ENCODE measurements at places on chromosomes 6 and 20.

DNA sequence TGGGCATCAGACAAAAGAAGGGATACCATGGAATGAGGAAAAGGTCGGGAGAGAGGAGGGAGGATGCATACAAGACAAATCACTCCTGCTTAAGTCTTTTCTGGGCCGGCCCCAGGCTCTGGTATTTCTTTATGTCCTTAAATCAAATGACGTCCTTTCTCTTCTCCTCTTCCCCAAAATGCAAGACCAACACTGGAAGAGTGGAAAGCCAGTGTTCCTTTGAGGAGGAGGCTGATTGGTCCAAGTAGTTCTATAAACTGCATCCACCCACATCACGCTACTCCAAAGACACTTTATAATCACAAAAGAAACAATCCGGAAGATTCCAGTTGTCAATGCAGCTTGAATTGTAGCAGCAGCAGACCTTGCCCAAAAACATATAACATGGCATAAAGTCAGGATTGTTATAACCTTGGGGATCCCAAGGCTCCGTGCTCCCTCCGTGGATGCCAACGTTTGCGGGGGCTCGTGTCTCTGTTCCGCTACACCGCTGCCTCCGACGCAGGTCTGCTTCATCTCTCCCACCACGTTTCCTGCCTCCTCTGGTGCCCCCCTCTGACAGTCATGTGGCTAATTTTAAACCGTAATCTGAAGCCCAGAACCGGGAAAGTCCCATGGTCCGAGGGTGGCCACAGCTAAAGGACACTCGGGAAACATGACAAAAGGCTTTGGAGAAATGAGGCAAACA lies 47.1 kb downstream of the MCUR1 start:
- peak; percentile 9 for DNase-seq

- no peak for DNase-seq
Measured at GRCh38 chr6:108651340-108652227, 90.9 kb downstream of the FOXO3 start.

DNA sequence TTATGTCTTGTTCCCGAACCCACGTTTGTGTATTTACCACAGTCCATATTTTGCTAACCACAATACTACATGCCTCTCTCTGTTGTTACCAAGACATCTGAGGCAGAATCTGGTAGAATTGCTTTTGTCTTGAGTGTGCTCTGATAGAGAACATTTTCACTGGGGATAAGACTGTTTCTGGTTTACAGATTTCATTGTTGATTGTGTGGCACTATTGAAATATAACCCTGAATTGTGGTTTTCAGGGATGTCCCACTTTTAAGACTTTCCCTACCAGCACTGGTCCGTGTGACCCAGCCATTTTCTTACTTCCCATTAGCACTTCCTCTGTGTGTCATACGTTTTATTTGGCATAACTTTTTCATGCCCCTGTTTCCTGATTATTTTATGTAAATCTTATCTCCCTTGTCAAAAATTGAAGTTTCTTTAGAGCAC lies 12.2 kb downstream of the NCOA7 start:
- DNase-seq: no peak

GRCh38 chr6:15303162-15303919 lies 57.5 kb downstream of the JARID2 start:
- no peak for DNase-seq

- DNase-seq: no peak
Measured at GRCh38 chr20:13862245-13862644, 77.4 kb downstream of the NDUFAF5 start.

DNA sequence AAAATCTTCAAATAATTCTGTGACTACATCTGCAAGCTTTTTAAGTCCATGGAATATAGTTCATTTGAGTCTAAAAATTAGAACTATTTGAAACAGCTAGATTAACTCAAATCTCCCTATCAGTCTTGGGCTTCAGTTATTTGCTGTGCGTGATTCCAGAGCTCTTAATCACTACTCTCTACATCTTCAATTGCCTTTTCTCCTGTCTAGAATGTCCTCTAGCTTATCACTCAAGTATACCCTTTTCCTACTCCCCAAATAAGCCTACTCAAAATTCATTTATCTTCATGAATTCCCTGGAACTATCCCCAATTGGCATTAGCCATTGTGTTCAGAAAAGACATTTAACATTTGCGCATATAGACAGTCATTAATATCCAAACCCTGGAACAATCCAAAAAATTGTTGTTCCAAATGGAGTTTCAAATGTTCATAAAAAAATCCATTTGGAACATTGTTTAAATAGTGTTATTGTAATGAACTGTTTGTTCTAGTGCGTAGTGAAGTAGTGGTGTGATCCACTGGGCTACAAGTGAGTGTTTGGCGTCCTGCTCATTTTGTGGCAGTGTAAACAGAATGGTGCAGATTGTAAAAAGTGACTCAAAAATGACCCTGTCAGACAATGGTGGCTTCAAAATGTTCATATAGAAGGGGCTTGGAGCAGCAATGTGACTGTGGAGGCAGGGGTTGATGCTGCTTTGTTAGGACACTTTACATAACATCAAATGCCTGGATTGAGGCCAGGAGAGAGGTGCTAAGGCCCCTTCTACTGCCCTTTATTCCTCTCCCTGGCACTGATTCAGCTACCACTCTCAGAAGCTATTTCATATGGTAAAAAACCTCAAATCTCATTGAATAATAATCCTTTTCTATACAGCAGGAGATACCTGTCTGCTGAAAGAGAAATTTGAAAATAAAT lies 122.3 kb downstream of the KIF6 start:
- no peak for DNase-seq

DNA sequence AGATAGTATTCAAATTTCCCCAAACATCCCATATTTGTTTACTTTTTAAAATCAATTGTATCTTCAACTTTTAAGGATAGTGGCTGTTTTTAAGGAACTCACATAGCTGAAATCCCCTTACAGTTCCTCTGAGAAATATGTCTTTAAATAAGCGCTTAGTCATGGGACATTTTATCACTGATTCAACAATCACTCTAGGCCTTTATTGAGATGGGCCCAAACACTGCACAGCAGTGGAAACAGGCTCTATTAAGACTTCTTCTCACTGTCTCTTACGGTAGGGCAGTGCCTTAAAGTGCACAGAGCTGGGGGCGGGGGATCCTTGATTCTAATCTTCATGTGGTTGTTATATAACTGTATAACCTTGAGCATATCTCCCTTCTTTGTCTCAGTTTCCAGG lies 59.8 kb upstream of the RREB1 start:
- no peak for DNase-seq

- DNase-seq: no peak
Measured at GRCh38 chr6:74458536-74458935, 747.3 kb downstream of the COL12A1 start.

- DNase-seq: no peak
Measured at GRCh38 chr6:13508711-13509705, 21.6 kb upstream of the GFOD1 start.

DNA sequence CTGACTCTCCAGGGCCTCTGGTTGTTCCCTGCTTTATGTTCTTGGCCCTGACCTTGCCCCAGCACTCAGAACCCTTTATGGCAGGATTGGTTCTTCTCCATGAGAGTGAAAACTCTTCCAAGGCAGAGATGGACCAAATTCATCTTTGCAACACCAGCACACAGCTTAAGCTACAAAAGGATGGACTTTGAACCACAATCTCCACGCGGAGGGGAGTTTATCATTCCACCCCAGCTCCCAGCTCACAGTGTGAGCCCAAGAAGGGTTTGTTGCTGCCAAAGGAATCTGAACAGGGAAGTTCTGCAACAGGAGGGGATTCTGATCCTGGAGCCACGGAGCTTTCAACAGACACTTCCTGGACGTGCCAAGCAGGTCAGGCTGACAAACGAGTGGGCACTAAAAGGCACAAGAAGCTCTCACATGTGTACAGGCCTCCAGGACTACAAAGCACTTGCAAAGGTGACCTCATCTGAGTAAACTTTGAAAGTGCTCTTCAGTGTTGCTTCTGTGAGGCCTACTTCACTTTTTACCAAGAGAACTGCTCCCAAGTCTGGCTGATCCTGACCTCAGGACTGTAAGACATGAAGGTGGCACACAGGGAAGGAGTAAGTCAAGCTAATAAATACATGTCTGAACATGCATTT lies 8.9 kb downstream of the FITM2 start:
- no peak for DNase-seq

DNA sequence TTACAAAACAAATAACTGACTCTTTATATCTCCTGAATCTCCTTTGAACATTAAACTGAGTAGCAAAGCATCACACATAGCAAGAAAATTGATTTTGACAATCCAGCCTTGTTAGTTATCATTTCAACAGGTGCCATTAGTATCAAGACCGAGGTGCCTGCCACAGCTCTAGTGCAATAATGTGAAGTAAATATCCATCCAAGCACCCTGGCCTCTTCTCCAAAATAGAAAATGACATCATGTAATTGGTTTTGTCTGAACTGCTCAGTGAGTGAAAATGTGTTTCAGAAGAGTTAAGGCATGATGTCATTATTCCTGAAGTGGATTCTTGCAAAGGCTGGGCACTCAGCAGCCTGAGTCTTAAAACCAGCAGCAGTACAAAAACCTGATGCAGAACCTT lies 341.4 kb downstream of the PLCB1 start:
- DNase-seq: no peak

DNA sequence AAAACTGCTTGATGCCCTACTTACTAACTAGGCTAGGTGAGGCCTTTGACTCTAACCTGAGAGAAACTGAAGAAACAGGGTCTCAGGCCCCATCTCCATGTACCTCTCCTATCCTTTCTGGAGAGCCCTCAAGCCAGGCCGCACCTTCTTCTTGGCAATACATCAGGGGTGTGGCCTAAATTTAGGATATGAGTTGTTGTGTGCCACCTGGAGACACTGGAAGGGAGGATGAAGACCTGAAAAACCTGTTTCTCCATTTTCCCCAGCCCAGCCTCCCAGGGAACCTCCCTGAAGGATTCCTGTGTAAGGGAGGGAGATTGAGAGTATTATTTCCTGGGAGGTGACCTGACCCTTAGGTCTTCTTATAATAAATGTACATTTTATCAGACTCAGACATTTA lies 3.1 kb downstream of the LY6G6D start:
- DNase-seq: no peak

DNA sequence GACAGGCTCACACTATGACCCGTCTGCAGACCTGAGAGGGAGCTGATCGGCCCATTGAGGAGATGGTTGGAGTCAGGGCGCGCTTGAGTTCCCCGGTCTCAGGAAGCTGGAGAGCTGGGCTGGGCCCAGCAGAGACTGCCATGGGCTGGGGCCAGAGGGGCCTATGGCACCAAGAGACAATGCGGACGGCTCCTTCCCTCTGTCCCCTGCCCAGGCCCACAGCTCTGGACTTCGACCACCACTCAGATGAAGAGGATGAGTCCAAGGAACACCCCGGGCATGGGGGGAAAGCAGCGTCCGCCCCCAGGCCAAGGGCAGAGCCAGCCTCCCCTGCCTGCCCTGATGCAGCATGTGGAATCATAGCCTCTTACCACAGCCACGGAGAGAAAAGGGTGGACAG lies 40.2 kb upstream of the PHACTR3 start:
- DNase-seq: no peak

- DNase-seq: no peak
Measured at GRCh38 chr6:170277893-170278742, 12.8 kb downstream of the DLL1 start.

DNA sequence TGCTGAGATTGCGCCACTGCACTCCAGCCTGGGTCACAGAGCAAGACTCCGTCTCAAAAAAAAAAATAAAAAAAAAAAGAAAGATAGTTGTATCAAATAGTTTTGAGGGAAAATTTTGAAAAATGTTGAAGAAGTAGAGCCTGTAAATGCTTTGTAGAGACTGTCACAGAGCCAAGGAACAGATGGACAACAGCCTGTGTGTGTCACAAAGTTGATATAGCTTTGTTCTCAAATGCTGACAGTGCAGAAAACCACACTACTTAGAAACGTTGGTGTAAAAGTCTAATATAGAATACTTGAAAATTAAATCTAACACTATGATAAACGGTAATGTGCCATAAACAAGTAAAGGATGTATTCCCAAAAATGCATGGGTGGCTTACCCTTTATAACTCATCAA lies 25.4 kb downstream of the PTK7 start:
- no peak for DNase-seq

GRCh38 chr6:82818727-82819126 lies 246.9 kb downstream of the UBE3D start:
- DNase-seq: no peak

DNA sequence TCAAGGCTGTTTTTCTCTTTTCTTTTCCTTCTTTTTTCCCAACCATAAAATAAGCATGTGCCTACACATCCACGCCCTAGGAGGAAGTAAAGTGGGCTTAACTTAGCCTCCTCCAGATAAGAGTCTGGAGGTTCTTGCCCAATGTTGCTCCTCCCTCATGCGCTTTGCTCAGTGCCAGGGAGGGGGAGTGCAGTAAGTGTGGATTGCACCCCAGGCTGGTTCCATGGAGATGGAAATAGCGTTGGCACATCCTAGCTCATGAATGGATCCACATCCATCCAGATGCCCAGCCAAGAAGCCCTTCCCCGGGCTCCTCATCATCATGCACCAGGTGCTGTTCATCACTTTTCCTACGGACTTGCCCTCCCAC lies 58.2 kb downstream of the NEDD9 start:
- no peak for DNase-seq

GRCh38 chr6:132161283-132161682 lies 210.1 kb upstream of the CCN2 start:
- DNase-seq: no peak

DNA sequence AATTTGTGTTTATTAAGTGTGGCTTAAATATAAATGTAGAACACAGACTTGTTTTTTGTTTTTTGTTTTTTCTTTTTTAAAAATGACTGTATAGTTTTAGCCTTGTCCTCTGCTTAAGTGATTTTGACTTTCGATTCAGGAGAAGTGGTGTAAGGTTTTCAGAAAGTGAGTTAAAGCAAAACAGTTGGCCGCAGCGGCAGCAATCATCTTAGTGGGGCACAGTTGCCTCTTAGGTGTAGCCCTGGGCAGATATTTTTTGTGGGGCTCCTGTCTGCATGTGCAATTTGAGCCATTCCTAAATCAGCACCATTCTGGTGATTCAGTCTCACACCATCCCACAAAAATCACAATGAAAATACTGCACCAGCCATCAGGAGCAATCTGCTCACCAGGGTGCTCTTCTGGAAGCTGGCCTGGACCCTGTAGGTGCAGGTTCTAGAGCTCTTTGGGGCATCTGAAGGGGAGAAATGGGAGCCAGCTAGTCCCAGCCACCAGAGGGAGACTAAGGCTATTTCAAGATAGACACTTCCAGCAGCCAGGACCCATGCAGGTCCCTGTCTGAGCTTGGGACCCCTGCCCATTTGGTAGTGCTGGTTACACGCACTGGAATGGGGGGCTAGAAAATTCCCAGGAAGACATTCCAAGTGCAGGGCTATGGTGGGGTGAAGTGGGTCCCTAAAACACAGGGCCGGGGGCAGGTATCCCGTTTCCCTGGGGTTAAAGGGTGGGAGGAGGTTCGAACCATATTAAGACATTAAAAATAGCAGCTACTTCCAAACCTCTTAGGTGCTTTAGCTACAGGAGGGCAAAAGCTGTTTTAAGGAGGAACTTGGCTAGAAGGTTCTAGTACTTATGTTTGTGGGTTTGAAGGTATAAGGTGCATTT lies 156.6 kb downstream of the NFATC2 start:
- no peak for DNase-seq

GRCh38 chr6:125169058-125169457 lies 15.5 kb downstream of the TPD52L1 start:
- no peak for DNase-seq
